ENCODE measurements at places on chromosomes 13 and 19.

- DNase-seq: no peak
These were observed 275.5 kb downstream of the ITGBL1 start for GRCh38 chr13:101728021-101728420.

GRCh38 chr19:55437410-55437809 lies 5.7 kb downstream of the SHISA7 start:
- no peak for DNase-seq

GRCh38 chr13:99065235-99066015 lies 87.6 kb upstream of the DOCK9 start:
- no peak for DNase-seq

GRCh38 chr13:34506796-34507195 lies 435.3 kb upstream of the NBEA start:
- DNase-seq: no peak

- DNase-seq: no peak
These were observed 376.5 kb downstream of the UQCRFS1 start for GRCh38 chr19:28836421-28836820.

DNA sequence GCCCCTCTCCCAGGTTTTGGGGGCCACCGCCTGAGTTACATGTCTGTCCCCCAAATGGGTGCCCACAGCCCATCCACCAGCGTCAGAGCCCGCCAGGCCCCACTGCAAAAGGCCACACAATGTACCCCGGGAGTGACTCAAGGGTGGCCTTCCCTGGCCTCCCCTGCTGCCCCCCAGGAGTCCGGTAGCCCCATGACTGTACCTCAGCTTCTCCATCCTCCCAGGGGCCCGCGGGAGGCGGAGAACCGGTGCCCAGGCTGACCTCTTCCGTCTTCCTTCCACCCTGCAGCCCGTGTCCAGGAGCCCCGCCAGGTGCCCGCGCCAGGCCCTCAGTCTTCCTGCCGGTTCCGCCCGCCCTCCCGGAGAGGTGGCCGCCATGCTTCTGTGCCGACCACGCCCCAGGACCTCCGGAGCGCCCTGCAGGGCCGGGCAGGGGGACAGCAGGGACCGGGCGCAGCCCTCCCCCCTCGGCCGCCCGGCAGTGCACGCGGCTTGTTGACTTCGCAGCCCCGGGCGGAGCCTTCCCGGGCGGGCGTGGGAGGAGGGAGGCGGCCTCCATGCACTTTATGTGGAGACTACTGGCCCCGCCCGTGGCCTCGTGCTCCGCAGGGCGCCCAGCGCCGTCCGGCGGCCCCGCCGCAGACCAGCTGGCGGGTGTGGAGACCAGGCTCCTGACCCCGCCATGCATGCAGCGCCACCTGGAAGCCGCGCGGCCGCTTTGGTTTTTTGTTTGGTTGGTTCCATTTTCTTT lies 10.3 kb downstream of the CBARP start:
- no peak for DNase-seq

DNA sequence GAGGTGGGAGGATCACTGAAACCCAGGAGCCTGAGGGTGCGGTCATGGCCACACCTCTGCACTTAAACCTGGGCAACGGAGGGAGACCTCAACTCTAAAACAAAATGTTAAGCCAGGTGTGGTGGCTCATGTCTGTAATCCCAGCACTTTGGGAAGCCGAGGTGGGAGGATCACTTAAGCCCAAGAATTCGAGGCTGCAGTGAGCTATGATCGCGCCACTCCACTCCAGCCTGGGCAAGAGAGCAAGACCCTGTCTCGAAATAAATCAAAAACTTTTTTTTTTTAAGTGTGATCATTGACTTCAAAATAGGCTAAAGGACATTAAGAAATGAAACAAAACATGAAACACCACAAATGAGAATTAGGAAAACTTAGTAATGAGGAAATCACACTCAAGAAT lies 16.3 kb upstream of the ADPRHL1 start:
- no peak for DNase-seq

GRCh38 chr13:42280537-42280936 lies 8.6 kb downstream of the AKAP11 start:
- no peak for DNase-seq

- no peak for DNase-seq
These were observed 7.1 kb upstream of the PNMA8A start for GRCh38 chr19:46478356-46478986.

DNA sequence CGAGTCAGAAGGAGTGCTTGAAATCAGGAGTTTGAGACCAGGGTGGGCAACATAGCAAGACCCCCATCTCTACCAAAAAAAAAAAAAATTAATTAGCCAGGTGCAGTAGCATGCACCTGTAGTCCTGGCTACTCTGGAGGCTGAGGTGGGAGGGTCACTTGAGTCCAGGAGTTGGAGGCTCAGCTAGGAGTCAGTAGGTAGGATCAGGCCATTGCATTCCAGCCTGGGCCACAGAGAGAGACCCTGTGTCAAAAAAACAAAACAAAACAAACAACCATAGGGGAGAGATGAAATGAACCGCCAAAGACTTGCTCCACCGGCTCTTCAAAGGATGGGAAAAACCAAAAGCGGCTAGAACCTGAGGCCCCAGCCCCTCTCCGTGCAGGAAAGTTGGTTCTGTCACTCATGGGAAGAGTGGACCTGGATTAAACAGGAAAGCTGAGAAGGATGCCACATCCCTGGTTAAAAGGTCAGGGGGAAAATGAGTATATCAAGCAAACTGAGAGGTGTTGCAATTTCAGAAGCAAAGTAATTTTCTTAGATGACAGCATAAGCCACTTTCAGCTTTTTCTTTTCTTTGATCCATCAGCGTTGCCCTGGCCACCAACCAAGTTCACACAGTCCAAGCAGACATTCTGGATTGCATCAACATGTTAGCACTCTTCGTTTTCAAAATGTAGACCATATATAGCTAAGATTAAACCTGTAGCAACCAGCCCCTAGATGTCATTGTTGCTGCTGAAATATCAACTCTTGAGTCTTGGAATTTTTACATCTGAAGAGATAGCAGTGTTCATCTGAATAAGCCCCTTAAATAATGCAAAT lies 8.9 kb upstream of the ZNF507 start:
- no peak for DNase-seq

DNA sequence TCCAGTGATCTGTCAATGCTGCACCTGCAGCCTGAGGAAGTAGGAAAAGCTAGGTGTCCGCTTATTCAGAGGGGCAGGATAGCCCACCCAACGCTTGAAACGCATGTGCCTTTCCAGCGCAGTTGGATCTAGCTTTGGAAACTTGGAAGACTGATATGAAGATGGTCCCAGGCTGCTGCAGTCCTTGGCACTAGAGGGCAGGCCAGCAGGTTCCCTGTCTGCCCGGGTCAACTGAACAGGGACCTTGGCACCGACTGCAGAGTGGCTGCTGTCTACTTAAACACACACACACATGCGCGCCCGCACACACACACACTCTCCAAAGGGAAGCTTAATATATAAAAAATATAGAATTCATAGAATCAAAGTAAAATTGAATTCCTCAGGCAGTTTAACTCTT lies 100.0 kb downstream of the TSHZ3 start:
- no peak for DNase-seq

DNA sequence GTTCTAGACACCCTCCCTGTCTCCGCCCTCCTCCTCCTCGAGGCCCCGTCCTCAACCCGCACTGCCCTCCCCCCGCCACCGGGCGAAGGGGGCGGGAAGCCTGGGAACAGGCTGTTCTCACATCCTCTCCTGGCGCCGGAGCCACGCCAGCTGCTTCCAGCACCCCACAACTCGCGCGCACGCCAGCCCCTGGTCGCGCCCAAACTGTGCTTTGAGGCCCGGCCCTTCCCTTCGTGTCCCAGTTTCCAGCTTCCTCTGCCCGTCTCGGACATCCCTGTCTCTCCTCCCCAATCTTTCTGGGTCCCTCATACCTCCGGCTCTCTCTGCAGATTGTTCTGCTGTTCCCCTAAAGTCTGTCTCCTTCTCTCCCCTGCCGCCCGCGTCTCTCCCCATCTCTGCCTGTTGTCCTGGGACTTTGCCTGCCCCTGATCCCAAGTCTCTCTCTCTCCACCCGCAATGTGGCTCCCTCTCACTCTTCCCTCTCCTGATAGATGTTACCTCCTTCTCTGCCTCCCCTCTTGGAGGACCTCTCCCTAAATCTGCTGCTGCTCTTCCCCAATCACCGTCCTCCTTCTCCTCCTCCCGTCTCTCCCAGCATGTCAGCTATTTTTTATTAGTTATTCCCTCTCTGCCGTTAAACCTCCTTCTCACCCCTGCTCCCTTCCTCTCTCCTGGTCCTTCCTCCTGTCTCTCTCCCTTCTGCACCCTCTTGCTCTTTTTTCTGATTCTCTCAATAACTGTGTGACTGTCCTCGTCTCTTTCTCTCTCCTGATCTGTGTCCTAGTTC lies 14.2 kb downstream of the DPF1 start:
- no peak for DNase-seq

DNA sequence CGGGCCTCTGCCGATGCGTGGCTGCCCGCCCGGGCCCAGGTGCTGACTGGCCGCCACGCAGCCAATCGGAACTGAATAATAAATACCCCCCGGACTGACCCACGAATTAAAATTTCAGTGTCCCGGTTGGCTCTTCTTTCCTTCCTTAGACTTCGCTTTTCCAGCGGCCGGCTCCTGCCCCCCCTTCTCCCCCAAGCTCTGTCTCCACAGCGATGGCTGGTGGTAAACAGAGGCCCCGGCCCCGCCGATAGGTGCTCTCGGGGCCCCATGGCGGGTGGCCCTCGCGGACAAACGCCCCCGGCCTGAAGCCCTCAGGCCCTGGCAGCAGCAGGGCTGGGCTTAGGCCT lies 2.6 kb downstream of the ZBTB7A start:
- DNase-seq: no peak

GRCh38 chr19:10669246-10669645 lies 15.1 kb downstream of the ILF3 start:
- DNase-seq: no peak

GRCh38 chr19:35903550-35904179 lies 1.3 kb downstream of the HCST start:
- DNase-seq: peak; percentile 80

GRCh38 chr19:53140351-53140750 lies 7.6 kb upstream of the ZNF415 start:
- no peak for DNase-seq

- no peak for DNase-seq
These were observed 432.5 kb downstream of the FGF9 start for GRCh38 chr13:22103046-22104027.

- DNase-seq: no peak
These were observed 94.1 kb downstream of the STK24 start for GRCh38 chr13:98482476-98483444.

- no peak for DNase-seq
These were observed 20.1 kb downstream of the ZNF763 start for GRCh38 chr19:11984986-11985385.

- no peak for DNase-seq
These were observed 675 bp downstream of the PEG3 start for GRCh38 chr19:56839652-56840450.

DNA sequence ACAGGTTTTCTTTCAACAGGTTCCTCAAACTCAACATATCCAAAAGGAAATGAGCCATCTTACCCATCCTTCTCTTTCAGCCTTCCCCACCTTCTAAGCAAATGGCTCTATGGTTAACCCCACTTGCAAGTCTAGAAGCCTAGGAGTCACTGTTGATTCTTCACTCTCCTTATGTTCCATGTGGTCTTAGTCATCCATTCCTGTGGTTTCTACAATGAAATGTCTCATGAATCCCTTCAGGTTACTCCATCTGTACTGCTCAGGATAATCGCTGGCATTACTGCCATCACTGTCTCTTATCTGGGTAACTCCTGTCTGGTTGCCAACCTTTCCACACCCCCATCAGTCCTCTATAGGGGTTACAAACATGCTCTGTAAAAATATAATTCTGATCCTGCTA lies 381.3 kb downstream of the ENOX1 start:
- DNase-seq: no peak

DNA sequence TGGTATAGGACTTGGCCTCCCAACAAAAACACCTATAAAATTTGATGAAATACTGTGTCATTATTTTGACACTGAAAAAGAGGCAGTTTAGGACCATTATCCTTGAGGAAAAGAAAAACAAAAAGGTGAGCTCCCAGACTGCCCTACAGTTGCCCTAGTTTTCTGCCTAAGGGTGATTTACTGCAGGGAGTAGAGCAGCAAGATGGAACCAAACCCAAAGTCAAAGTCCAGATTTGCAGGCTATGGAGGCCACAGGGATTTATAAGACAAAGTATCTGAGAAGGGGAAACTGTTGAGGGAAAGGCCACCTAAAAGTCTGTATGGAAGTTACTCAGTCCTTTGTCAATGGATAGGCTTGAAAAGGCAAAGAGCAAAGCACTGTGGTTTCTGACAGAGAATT lies 112.4 kb upstream of the TRPC4 start:
- no peak for DNase-seq

- DNase-seq: no peak
These were observed 14.2 kb upstream of the ZNF91 start for GRCh38 chr19:23409392-23410048.

DNA sequence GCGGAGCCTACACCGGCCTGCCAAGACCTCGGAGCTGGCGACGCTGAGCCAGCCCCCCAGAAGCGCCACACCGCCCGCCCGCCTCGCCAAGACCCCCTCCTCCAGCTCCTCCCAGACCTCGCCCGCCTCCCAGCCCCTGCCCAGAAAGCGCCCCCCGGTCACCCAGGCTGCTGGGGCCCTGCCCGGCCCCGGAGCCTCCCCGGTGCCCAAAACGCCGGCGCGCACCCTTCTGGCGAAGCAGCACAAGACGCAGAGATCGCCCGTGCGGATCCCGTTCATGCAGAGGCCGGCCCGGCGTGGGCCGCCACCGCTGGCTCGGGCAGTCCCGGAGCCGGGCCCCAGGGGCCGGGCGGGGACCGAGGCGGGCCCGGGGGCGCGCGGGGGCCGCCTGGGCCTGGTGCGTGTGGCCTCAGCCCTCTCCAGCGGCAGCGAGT lies 10.2 kb downstream of the C19orf25 start:
- DNase-seq: no peak

GRCh38 chr19:43624933-43625332 lies 5.5 kb upstream of the ZNF428 start:
- peak; percentile 77 for DNase-seq

DNA sequence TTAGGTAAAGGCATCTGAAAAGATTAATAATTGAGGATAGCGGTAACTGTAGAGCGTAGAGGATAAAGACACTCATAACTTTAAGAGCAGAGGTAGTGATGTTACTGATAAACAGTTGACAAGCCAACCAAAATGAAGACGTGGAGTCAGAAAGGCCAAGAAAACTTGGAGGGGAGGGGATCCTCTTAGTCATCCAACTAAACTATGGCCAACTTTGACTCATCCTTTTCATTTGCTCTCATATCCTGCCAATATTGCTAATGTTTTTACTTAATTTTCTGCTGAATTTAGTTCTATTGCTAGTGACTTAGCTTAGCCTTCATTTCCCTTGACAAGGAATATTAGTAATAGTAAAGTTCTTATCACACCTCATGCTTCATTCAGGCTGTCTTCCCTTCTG lies 13.4 kb downstream of the ITGBL1 start:
- no peak for DNase-seq

GRCh38 chr19:28961772-28962500 lies 251.0 kb downstream of the UQCRFS1 start:
- no peak for DNase-seq

- peak; percentile 87 for DNase-seq
These were observed at the start of gene CAPNS1 for GRCh38 chr19:36139473-36140303. Gene CAPNS1 (plus strand): TSS chr19:36140066. CDS start chr19:36141012, 946 bp downstream.

DNA sequence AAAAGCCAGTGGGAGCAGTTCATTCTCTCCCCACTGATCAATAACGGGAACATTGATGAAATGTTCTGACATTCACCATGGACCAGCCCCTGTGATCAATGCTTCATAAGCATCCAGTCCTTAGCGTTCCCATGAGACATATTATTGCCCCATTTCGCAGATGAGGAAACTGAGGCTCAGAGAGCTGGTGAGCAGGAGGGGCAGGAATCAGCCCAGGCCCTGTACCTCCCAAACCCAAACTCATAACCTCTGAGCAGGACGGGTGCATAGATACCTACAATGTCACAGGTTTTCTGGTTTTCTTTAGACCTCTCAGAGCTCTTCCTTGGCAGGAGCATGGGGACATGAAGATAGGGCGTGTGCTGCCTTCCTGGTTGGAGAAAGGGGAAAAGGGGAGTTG lies 2.1 kb downstream of the MCOLN1 start:
- DNase-seq: no peak

All from activated T-helper 9 cell treated with anti-CD3 and anti-CD28 coated beads, Interleukin-2, amount 50 U/mL, for 16 hours (primary cell).